ENCODE measurements at places on chromosomes 4 and X. TPM values are rescaled to one million over a fixed set of nuclear protein-coding genes. Genes with fewer than 3 reads are reported as not detected.

- DNase-seq = peak; percentile 63
Observed at GRCh38 chr4:3644849-3645627, 112.8 kb upstream of the LRPAP1 start.

GRCh38 chrX:111830571-111830970, 45.4 kb upstream of the TRPC5OS start:
- DNase-seq = no peak

CD38 gene
- 0.40 TPM for total RNA-seq

BCORL1 gene
- 0.63 TPM for total RNA-seq

Measured in Daoy (cell line).